ENCODE measurements at places on chromosomes 2 and 18.

- no peak for DNase-seq
Measured at GRCh38 chr2:210007895-210008294, 5.5 kb downstream of the RPE start.

- no peak for DNase-seq
Measured at GRCh38 chr18:857986-858385, 45.9 kb upstream of the YES1 start.

DNA sequence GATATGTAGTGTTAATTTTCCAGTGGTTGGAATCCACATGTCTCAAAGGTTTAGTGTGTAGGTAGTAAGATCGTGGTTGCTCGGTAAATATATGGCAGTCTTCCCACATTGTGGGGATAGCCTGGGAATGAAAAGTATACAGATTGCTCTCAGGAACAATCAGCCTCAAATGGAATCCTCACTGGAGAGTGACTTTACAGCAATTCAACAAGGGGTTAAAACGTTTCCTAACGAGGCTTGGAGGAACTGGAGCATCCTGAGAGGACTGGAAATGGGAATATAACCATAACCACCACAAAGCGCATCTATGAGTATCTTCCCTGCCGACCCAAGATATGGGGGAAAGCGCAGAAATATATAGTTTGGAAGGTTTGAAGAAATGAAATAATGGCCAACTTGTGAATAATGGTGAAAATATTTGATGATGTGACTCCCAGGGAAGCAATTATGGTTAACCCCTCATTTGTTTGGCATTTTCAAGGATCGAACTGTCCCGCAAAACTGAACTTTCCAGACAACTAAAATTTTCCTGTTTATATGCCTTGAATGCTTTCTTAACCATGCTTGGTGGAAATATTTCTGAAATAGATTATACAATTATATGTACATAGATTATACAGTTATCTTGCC, 100.7 kb upstream of the FOSL2 start:
- DNase-seq = no peak

- peak; percentile 62 for DNase-seq
Measured at GRCh38 chr2:136305517-136306192, 187.7 kb upstream of the CXCR4 start.

GRCh38 chr2:222082201-222082600, 216.6 kb downstream of the PAX3 start:
- no peak for DNase-seq

- no peak for DNase-seq
Measured at GRCh38 chr2:191818725-191819350, 28.1 kb downstream of the CAVIN2 start.

DNA sequence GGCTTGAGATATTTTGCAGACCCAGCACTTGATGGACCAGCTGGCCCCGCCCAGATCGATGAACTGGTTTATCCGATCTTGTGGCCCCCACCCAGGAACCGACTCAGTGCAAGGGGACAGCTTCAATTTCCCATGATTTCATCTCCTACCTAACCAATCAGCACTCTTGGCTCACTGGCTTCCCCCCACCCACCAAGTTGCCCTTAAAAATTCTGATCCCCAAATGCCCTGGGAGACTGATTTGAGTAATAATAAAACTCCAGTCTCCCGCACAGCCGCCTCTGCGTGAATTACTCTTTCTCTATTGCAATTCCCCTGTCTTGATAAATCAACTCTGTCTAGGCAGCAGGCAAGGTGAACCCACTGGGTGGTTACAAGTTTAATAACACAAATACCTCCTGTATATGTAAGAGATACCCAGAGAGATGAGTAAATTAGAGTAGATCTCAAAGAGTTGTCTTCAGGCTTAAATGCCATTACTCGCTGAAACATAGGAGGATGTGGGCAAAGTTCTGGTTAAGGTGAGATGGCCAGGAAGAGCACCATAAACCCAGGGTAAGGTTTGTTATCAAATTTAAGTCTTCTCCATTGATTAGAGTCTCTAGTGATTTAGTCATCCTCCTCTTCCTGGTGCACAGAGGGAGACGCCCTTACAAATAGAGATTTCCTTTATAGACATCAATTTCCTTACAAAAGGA, 222.8 kb downstream of the ARL4C start:
- DNase-seq = no peak

GRCh38 chr18:62277045-62277444, 48.1 kb upstream of the TNFRSF11A start:
- DNase-seq = no peak

- DNase-seq = no peak
Measured at GRCh38 chr2:26986576-26986975, 16.1 kb downstream of the MAPRE3 start.

GRCh38 chr2:109383505-109384307, 230.1 kb downstream of the SEPTIN10 start:
- DNase-seq = no peak

GRCh38 chr2:68196120-68196716, 38.5 kb downstream of the PNO1 start:
- no peak for DNase-seq

DNA sequence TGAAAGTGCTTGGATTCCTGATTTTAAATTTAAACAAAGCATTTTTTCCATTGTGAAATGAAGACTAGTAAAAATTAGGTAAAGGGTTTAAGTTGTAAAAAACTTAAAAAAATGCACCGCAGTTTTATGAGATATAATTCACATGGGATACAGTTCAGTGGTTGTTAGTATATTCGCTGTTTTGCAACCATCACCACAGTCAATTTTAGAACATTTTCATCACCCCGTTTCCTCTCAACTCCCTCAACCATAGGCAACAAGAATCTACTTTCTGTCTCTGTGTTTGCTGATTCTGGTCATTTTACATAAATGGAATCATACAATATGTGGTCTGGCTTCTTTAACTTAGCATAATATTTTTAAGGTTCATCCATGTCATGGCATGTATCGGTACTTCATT, 4.0 kb downstream of the DGKD start:
- DNase-seq = no peak

- no peak for DNase-seq
Measured at GRCh38 chr2:24981411-24982136, 9.8 kb upstream of the DNAJC27 start.

DNA sequence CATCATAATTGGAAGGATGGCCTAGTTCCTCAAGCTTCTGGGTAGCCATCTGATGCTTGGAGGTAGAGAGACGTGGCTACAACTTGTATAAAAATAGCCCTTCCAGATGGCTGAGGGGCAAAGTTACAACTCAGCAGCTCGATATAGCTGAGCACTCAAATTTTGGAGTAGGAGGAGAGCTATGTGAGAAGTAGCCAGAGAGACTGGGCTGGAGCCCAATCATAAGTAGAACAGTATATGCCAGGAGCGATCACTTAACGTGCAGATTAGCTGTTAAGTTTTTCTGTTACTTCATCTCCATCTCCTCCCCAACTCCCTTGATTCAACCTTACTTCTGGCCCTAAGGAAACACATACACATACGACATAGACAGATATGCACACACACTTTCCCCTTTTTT, 28.8 kb downstream of the CNRIP1 start:
- no peak for DNase-seq

DNA sequence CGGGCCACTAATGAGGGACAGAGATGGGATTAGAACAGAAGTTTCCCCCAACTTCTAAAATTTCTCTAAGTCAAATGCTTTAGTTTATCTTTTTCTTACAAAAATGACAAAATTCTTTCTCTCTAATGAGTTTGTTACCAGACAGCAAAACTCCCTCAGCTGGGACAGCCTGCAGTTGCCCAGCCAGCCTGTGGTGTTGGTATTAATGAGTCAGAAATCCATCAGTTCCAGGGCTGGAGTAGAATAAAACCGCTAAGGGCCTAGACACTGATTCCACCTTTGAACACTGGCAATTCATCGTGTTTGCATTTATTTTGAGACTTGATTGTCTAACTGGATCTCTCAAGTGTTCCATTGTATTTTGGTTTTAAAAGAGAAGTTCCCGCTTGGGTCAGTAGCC, 38.3 kb upstream of the SMAD2 start:
- no peak for DNase-seq

- no peak for DNase-seq
Measured at GRCh38 chr2:182831101-182831500, 35.3 kb downstream of the FRZB start.

GRCh38 chr2:47437287-47437686, 34.3 kb downstream of the MSH2 start:
- no peak for DNase-seq

GRCh38 chr2:220811952-220812570, 760.0 kb downstream of the EPHA4 start:
- DNase-seq = no peak

GRCh38 chr18:75728621-75729020, 301.1 kb upstream of the SMIM21 start:
- no peak for DNase-seq

DNA sequence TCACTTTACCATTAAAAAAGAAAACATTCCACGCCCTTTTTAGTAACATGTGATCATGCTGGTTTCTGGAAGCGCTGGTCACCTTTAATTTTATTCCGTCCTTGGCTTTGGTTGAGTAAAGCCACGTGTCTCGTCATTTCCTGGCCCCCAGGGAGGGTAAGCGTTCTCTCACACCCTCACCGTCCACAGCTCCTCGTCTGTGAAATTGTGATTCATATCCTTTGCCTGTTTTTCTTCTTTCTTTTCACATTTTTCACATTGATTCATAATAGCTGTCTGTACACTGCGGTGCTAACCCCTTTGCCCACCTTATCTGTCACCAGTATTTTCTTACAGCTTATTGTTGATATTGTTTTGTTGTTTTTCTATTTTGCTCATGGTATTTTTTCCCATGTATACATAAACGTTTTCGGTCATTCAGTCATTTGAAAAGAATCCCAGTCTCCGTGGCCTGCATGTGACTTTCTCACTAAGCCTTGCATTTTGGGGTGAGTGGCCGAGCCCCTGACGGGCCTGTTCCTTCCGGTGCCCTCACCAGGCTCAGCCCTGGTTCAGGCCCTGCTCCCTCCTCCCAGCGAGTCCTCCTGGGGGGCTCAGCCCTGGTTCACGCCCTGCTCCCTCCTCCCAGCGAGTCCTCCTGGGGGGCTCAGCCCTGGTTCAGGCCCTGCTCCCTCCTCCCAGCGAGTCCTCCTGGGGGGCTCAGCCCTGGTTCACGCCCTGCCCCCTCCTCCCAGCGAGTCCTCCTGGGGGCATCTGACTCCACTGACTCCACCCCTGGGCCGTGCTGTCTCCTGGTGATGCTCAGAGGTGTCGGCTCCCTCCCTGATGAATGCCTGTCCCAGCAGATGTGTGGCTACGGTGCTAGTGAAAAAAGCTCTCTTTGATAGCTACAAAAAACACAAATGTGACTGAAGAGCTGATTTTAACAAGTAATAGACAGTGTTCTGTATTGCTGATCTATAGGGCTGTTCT, 249.7 kb upstream of the PXDN start:
- no peak for DNase-seq

DNA sequence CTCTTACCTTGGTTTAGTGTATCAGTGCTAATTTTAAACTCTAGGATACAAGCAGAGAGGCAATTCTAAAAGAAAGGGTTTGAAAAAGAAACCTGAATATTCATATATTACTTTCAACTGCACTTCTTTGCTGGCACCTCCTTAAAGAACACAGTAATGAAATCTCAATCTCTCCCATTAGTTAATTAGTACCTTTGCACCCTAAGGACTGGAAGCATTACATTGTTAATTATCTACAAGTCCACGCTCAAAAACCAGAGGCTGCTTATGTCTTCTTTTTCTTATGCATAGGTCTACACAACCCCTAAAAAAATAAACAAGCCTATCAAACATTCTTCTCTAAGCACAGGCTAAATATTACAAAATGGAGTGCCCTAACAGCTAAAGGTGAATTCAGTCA, 20.2 kb downstream of the EPHA4 start:
- no peak for DNase-seq

GRCh38 chr2:44802777-44803424, 138.6 kb upstream of the SIX3 start:
- DNase-seq = no peak

DNA sequence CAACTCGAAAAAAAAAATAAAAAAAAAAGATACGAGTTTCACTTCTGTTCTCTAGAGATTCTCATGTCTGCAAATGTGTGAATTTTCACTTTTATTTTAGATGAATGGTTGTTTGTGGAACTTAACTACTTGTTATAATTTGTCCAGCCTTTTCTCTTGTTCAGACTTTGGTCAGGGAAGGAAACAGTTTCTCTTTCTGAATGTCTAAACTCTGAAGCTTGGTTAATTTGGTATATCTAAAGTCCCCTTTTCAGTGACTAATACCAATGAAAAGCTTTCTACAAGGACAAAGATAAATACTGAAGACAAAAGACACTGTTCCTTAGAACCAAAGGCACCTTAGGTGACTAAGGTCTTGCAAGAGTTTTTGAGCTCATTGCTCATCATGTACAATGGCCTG, 144.4 kb upstream of the PIEZO2 start:
- no peak for DNase-seq

DNA sequence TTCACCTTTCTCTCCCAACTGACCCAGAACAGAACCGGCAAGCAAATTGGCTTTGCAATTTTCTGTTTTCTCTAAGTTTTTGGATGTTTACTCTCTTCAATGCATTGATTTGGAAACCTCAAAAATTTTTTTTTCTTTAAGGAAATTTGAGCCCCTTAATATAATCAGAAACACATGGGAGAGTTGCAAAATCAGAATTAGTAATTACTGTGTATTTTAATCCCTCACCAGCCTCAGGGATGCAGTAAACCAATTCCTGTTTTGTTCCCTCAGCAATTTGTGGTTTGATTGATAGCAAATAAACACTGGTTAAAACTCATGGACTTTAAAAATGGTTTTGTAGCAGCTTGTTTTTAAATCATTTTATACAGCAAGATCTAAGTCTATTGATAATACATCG, 281.5 kb downstream of the NEDD4L start:
- no peak for DNase-seq

DNA sequence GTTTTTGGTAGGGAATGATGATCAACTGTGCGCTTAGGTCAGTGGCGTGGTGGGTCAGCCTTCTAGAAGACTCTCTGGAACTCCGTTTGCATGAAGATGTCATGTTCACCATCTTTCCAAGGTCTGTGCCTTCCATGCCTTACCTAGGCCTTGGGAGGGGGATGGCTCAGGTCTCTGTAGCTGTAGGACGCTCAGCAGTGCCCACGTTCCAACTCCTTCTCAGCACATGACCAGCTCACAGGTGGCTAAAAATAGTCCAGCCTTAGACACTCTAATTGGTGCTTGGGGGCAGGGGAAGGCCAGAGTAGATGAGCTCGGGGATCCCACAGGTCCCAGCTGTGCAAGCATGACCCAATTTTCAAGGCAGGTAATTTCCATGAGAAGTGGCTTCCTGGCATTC, 42.3 kb upstream of the TEX51 start:
- DNase-seq = no peak

- DNase-seq = no peak
Measured at GRCh38 chr18:49547701-49548100, 14.2 kb upstream of the LIPG start.
